Stomach (tissue), 19 donors: ENCODE measurements at places on chromosomes 12 and 14. TPM values are rescaled to one million over a fixed set of nuclear protein-coding genes. Genes with fewer than 3 reads are reported as not detected.

- DNase-seq, result no peak
- H3K36me3 ChIP-seq, result peaks cover 92% of the 10 kb centered on the region
- H3K27me3 ChIP-seq, result no peaks in the 10 kb centered on the region
- no peak overlapping the region for H3K4me3 ChIP-seq
- no peak overlapping the region for H3K27ac ChIP-seq
Measured at GRCh38 chr14:92943855-92944570, 21.1 kb downstream of the CHGA start.

DNA sequence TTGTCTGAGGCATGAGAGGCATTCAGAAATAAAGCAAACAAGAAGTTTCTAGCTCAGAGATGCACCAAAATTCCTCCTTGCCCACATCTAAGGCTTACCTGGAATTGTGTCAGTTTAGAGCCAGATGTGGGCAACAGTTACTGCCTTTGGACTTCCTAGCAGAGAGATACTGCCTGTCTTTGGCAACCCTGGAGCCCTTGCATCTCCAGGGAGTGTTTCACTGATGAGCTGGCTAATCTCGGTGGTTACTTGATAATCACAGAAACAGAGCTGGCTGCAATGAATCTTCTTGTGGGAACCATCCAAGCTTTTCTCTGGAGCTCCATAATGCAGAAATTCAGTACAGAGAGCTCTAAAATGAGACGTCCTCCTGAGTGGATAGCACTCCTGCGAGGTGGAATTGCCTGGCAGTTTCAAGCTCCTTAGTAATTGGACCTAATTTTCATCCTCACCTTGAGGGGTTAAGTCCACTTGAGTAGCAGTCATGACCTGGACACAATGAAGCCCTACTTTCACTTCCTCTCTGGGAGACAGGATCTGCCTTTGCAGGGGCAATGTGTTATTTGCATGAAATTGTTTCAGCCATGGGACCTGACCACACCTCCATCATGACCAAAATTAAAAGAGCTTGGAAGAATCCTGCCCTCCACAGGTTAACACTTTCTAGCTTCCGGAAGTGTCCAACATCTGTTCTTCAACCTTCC lies 108.8 kb upstream of the ARHGAP5 start:
- H3K27me3 ChIP-seq, result no peaks in the 10 kb centered on the region
- no peak overlapping the region for H3K4me3 ChIP-seq
- H3K36me3 ChIP-seq, result no peaks in the 10 kb centered on the region

Gene TMEM52B
- 1.4 TPM for polyA plus RNA-seq

DNA sequence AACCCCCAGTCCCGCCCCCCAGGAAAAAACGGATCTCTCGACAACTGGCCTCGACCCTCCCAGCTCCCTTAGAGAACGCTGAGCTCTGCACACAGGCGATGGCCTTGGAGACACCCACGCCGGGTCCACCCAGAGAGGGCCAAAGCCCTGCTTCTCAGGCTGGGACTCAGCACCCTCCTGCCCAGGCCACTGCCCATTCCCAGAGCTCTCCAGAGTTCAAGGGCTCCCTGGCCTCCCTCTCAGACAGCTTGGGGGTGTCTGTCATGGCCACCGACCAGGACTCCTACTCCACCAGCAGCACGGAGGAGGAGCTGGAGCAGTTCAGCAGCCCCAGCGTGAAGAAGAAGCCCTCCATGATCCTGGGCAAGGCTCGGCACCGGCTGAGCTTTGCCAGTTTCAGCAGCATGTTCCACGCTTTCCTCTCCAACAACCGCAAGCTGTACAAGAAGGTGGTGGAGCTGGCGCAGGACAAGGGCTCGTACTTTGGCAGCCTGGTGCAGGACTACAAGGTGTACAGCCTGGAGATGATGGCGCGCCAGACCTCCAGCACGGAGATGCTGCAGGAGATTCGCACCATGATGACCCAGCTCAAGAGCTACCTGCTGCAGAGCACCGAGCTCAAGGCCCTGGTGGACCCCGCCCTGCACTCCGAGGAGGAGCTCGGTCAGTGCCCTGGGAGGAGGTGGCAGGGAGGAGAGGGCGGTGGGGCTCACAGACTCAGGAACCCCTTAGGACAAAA lies 95.8 kb downstream of the LGMN start:
- peaks cover 12% of the 10 kb centered on the region for H3K4me1 ChIP-seq
- peaks cover 24% of the 10 kb centered on the region for H3K36me3 ChIP-seq
- DNase-seq, result no peak
- peak overlapping the region; percentile 19 for H3K4me3 ChIP-seq
- peak overlapping the region; percentile 82 for H3K27ac ChIP-seq
- H3K27me3 ChIP-seq, result no peaks in the 10 kb centered on the region

Gene MYH7
- 4.9 TPM for polyA plus RNA-seq

- H3K27ac ChIP-seq, result no peak overlapping the region
- H3K4me3 ChIP-seq, result no peak overlapping the region
- no peaks in the 10 kb centered on the region for H3K36me3 ChIP-seq
- DNase-seq, result no peak
Measured at GRCh38 chr12:43158126-43158525, 393.9 kb downstream of the ADAMTS20 start.
